ENCODE measurements at places on chromosomes 7 and 10. TPM values are rescaled to one million over a fixed set of nuclear protein-coding genes. Genes with fewer than 3 reads are reported as not detected.

- DNase-seq: no peak
These were observed 39.4 kb downstream of the CHST15 start for GRCh38 chr10:124053971-124054370.

GRCh38 chr10:75434291-75434690, 2.9 kb downstream of the LRMDA start:
- DNase-seq: no peak

GRCh38 chr7:99473315-99473596, 566 bp downstream of the ZNF789 start:
- DNase-seq: peak; percentile 70

The SH2D4B gene
- total RNA-seq: not detected

- peak; percentile 2 for DNase-seq
These were observed 434.1 kb downstream of the DNAJB9 start for GRCh38 chr7:109003742-109004141.

DNA sequence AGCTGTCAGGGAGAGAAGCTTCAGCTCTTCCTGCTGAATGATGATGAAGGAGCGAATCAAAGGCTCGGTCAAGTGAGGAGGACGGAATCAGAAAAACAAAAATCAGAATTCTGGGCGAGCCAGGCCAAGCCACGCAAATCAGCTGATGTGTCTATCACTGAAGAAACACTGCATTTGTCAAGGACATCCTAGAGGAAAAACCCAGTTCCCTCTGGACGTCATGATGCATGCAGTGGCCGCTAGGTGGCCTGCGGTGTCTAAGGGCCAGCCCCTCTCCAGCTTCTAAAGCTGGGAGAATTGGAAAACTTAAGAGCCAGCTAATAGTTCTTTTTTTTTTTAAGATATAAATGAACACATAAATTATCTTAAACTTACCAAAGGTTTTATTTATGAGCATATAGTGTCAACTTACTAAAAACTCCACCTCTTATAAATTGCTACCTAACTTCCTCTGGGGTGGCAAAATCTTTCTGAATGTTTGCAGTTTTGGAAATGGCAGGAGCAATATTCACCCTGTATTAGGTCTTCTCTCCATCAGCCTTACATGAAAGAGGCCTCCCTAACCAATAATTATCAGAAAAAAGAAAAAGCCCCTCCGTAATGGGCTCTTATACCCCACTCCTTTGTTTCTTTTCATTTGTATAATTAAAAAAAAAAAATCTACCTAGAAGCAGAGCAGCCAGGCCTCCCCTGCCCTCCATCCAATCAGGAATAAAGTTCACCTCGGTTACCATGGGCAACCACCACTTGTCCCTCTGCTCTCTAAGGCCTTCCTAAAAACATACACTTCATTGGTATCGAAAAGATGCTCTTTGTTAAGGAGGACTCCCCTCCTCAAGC, 186.8 kb downstream of the USP6NL start:
- no peak for DNase-seq

The KCP gene
- 1.3 TPM for total RNA-seq

GRCh38 chr7:88760136-88760515, 626 bp downstream of the ZNF804B start:
- no peak for DNase-seq

GRCh38 chr7:141992156-141992555, 3.5 kb upstream of the MGAM start:
- no peak for DNase-seq

All from kidney epithelial cell (primary cell).